Neural crest cell (in vitro differentiated cells): ENCODE measurements at places on chromosomes 16 and 17.

DNA sequence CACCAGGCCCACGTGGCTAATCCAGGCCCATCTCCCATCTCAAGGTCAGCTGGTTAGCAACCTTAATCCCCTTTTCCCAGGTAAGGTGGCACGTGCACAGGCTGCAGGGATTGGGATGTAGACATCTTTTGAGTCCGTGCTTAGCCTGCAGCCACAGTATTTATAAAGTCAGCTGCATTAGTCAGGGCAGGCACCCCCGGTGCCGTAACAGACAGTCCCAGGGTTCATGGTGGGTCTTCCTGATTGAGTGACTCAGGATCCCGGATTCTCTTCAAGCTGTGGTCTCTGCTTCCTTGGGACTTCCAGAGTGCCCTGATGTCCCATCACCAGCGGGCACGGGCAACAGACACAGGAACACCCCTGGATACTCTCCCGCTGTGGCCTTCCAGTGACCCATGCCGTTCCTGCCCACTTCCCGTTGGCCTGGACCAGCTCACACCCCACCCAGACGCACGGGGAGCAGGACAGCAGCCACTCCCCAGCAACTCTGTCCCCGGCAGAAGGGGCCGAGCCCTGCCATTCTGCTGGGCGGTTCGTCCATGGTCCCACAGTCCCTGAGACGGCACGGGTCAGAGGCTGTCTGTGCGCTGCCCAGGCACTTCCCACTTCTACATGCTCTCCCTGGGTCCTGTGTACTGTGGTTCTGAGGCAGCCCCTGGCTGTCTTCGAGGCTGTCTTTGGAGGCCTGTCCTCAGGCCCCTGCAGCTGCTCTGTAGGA, 248.6 kb upstream of the GSE1 start:
- no peak for DNase-seq

- DNase-seq, result no peak
These were observed 216.3 kb upstream of the NLRP1 start for GRCh38 chr17:5800646-5801045.

DNA sequence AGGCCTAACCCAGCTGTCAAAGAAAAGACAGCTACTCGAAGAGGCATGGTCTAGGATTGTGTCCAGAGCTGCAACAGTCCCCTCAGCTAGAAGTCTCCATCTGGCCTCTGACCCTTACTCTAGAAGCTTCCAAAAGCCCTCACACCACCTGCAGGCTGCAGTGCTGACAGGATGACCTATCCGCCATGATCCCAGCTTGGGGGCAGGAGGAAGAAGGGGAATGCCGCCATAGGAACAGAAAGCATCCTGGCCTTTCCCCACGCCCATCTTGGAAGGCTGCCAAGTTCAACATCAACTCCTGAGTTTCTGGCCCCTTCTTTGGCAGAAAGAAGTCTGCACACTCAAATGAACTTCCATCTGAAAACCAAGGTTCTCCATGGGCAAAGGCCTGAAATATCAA, 3.1 kb upstream of the KRT36 start:
- DNase-seq, result no peak

DNA sequence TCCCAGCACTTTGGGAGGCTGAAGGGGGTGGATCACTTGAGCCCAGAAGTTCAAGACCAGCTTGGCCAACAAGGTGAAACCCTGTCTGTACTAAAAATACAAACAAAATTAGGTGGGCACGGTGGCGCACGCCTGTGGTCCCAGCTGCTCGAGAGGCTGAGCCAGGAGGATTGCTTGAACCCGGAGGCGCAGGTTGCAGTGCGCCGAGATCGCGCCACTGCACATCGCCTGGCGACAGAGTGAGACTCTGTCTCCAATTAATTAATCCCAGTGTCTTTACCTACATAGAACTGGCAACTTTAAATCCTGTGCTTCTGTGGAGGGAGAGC, 1.5 kb upstream of the ELOB start:
- no peak for DNase-seq

DNA sequence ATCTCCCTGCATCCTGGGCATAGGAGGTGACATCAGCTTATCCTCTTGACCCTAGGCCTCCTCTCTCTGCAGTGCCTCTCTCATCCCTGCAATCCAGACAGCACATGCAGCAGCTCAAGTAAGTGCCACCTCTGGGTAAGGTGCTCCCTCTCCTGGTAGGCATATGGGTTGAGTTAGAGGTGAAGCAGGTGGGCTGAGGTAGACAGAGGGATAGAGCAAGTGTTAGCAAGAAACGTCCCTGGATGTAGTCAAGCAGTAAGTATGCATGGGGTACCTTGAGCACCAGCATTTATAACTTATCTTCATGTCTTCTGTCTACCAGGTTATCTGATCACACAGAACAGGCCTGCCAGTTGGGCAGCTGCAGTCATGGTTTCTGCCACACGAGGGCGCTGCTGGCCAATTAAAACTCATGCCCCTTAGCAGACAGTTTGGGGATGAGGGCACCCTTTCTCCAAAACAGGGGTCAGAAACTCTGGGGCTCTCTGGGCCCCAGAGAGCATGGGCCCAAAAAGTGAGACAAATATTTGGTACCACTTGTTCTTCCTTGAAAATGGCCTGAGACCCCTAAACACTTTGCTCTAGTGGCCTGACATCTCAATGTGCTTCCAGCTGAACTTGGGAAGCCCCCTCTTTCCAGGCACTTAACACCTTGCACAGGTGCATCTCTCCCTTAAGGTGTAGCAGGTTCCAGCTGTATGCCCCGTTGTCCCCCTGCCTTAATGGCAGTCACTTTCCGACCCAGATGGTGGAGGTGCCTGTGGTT, 59.8 kb downstream of the NEUROD2 start:
- peak; percentile 81 for DNase-seq

GRCh38 chr16:17327664-17328335, 143.0 kb downstream of the XYLT1 start:
- no peak for DNase-seq

DNA sequence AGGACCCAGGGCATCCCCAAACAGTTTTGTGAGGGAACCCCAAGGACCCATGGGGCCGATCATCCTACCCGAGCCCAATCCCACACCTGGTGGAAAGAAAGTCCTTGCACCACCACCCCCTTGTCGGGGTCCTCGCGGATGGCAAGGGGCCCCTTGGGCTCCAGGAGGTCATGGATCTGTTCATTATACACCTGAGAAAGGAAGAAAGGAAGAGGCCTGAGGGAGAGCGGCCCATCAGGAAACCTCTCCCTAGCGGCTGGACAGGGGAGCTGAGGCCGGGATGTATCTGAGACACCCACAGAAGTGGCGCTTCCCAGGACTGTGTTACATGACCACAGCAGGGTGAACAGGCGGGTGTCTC, 12.8 kb downstream of the KIF18B start:
- no peak for DNase-seq

- no peak for DNase-seq
These were observed 72.8 kb downstream of the RPH3AL start for GRCh38 chr17:279776-280175.

DNA sequence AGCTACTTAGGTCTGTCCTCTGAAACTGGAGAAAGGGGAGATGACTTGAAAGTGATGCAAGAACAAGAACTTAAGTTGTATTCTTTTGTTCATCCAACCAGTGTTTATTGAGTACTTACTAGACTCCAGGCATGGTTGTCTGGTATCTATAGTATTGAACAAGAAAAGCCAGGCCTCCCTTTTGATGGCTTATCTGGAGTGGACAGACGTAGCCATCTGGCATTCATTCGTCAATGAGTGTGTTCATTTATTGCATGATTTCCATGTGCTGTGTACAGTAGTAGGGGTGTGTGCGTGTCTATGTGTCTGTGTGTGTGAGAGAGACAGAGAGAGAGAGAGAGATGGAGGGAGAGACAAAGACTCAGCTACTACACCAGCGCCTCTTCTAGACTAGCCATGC, 9.2 kb downstream of the ABAT start:
- DNase-seq, result no peak

- DNase-seq, result no peak
These were observed 541 bp upstream of the RBBP6 start for GRCh38 chr16:24538756-24539294.

GRCh38 chr17:64384253-64385186, 6.1 kb downstream of the PECAM1 start:
- DNase-seq, result no peak
